ENCODE measurements at places on chromosomes 11 and 22.

- DNase-seq: no peak
Observed at GRCh38 chr11:30348035-30348434, 25.1 kb downstream of the ARL14EP start.

- DNase-seq: peak; percentile 62
Observed at GRCh38 chr11:74011360-74012073, 2.6 kb upstream of the UCP3 start.

GRCh38 chr11:60204922-60205321 is 22.0 kb upstream of the MS4A6A start:
- DNase-seq: no peak

DNA sequence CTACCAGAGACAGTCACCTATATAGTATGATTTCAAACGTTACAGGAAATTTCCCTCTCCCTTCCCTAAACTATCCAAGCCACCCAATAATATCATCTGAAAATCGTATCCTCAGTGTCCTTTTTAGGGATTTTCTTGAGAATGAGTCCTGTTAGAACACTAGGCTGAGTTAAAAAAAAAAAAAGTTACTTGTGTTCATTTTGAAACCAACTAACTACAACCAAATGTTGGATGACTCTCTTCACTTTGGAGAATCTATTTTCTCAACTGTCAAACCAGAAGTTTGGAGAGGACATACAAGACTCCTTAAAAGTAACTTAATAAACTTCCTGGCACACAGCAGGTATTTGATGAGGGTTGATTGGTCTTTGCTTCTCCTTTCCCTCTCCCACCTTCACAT is 183.2 kb upstream of the SESN3 start:
- no peak for DNase-seq

- no peak for DNase-seq
Observed at GRCh38 chr11:118473537-118473936, 37.2 kb downstream of the KMT2A start.

GRCh38 chr11:128961645-128962044 is 19.0 kb upstream of the TP53AIP1 start:
- no peak for DNase-seq

GRCh38 chr22:28855355-28856094 is 27.8 kb upstream of the ZNRF3 start:
- DNase-seq: peak; percentile 62

DNA sequence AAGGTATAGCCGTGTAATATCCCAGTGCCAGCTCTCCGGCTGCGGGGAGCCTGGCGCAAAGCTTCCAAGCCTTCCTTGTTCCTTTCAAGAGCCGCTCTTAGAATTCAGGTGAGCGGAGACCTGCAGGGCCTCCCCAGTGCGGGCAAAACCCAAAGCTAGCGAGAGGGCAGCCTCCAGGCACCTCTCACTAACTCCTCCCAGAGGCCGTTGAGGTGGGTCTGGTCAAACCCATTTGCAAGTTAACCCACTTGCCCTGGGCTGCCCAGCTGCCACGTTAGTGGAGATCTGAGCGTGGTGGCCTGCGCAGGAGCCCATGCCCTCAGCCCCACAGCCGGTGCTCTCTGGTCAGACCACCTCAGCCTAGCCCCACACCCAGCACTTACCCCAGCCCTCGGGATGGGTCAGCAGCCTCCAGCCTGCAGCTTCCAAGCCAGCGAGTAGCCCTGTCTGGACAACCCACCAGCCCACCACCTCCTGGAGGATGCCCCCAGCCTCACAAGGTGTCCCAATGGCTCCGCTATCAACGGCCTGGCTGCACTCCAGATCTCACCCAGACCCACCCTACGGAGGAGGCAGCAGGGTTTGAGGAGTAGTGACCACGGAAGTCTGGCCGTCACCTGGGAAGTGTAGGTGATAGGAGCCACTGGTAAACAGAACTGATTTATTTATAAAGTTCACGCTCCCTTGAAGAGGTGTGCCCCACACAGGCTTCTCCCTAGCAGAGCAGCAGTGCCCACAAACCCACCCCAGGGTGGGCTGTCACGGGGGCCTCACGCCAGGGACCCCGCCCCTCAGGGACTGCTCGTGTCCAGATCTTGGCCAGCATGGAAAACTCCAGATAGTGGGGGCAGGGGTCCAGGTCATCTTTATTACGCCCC is 2.3 kb downstream of the ASCL2 start:
- no peak for DNase-seq

- DNase-seq: no peak
Observed at GRCh38 chr11:121636081-121636799, 183.5 kb upstream of the SORL1-AS1 start.

DNA sequence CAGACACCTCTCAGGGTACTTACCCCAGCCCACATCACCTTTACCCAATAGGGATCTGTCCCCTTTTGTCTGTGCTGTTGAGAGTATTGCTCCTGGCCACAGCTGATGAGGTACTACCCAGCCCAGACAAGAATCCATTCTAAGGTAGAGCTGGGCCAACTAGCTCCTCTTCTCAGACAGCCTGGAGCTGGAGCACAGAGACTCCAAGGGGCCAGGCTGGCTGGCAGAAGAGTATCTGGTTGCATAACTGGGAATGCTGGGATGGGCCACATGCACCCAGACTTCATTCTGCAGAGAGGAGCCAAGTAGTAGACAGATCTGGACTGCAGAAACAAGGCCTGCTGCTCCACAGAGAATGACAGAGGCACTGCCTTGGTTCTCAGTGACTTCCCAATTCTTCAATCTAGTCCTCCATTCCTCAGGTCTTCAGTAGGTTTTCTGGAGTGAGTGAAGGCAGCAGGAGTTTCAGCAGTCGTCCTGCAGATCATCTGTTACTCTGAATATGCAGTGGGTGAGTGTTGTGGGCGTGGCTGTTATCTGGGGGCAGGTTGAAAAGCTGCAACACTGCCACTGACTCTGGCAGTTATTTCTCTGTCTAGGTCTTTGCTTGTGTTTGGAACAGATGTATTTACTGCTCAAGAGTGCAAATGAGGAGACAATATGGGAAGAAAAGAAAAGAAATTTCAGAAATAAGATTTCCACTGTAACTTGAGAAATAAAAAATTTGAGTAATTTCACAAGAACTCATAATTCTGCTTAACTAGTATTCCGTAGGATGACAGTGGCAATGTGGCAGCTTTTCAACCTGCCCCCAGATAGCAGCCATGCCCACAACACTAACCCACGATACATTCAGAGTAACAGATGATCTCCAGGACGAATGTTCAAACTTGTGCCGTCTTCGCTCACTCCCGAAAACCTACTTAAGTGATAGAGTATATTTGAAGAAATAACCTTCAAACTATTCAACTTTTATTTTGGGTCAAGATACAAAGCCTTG is 34.9 kb downstream of the MAPK1 start:
- DNase-seq: no peak

GRCh38 chr22:50695421-50696250 is 23.0 kb downstream of the SHANK3 start:
- no peak for DNase-seq

DNA sequence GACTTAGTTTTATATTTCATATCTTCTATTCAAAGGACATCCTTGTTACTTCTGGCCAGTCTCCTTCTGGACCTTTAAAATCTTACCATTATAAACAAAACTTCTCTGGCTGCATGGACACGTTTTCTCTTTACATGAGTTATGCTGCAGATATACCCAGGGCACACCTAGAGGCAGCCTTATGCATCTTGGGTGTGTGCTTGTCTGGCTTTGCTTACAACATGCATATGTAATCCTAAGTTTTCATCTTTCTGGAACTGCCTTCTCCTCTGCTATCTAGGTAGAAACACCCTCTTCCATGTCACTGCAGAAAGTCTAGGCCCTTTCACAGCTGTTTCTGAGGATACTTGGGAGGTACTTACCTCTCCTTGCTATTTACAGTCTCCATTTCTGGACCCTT is 185.8 kb upstream of the RAG2 start:
- DNase-seq: no peak

GRCh38 chr11:116312570-116313391 is 460.0 kb downstream of the BUD13 start:
- DNase-seq: no peak

DNA sequence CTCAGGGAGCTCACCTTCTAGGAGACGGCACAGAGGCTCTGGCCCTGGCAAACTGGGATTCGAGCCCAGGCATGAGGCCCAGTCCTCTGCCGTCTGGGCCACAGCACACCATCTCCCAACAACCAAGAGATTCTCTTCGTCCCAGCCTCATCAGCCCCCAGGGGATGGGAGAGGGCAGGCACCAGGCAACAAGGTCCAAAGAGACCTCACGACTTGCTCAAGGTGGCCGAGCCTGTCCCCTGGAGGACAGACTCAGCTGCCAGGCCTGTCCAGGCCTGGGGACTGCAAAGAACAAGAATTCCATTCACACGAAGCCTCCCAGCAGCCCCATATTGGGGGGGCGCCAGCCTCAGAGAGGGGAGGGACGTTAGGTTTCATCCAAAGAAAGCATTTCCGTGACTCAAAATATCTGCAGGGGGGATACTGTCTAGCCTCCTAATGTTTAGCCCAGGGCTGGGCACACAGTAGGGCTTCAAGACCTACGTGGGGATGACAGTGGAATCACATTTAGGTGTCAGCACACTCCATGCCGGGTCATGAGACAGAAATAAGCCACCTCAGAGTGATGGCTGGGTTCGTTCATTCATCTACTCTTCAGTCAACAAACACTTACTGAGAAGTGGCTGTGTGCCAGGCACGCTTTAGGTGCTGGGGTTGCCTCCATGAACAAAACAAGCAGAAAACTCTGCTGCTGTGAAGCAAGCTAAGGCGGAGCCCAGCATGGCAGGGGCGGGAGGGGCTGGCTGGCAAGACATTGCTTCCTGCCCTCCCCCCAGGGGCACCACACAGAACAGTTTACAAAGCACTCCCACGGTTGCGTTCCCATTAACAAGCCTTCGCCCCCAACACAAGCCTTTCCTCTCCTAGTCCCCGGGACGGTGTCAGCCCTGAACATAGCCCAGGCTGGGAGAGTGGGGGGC is 1.2 kb downstream of the CARNS1 start:
- DNase-seq: peak; percentile 67

GRCh38 chr22:40472051-40472450 is 101.7 kb downstream of the SGSM3 start:
- DNase-seq: no peak

GRCh38 chr11:125275905-125276618 is 111.5 kb downstream of the PKNOX2 start:
- no peak for DNase-seq

GRCh38 chr11:5200582-5200981 is at the start of gene OR51V1:
TSS of gene OR51V1 (minus strand) at chr11:5200682. CDS start at chr11:5200682, 0 bp downstream.
- no peak for DNase-seq

- no peak for DNase-seq
Observed at GRCh38 chr11:72754149-72754543, 1.9 kb upstream of the ARAP1 start.

DNA sequence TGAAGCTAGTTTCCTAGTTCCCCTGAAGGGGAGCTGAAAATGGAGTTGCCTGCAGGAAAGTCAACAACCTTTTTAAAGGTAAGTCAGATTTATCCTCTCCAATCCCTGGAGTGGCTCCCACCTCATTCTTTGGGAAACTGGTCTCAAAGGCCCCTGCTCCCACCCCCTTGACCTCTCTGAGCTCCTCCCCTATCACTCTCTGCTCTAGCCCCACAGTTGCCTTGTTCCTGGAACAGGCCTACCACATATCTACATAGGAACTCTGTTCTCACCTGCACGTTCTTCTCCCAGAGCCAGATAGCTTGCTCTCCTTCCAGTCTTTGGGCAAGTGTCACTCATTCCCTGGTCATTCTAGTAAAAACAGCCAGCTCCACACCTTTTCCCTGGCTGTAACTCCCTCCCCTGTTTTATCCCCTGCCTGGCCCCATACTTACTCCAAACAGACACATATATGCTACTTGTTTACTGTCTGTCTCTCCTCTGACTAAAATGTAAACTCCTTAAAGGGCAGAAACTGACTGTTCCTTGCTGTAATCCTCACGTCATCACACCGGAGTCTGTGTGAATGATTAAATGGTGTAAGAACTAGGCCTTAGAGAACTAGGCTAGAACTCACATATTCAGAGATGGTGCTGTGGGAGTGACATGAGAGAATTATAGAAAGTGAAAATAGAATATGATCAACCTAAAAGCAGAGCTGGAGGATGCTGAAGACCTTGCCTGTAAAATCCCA is 53.3 kb downstream of the TCF20 start:
- DNase-seq: peak; percentile 24

DNA sequence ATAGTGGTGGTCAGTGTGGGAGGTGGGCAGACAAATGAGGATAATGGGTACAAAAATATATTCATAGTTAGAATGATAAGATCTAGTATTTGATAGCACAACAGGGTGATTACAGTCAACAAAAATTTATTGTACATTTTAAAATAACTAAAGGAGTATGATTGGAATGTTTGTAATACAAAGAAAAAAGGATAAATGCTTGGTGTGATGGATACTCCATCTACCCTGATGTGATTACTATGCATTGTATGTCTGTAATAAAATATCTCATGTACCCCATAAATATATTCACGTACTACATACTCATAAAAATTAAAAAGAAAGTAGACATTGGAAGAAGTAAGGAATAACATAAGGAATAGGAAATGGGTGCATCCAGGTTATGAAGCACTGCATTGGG is 15.4 kb downstream of the RRP8 start:
- DNase-seq: no peak

GRCh38 chr11:107196732-107197131 is 178.5 kb upstream of the GUCY1A2 start:
- no peak for DNase-seq

GRCh38 chr22:27719535-27720227 is 81.9 kb downstream of the MN1 start:
- no peak for DNase-seq

GRCh38 chr11:74730571-74731260 is 510 bp downstream of the CHRDL2 start:
- DNase-seq: no peak

DNA sequence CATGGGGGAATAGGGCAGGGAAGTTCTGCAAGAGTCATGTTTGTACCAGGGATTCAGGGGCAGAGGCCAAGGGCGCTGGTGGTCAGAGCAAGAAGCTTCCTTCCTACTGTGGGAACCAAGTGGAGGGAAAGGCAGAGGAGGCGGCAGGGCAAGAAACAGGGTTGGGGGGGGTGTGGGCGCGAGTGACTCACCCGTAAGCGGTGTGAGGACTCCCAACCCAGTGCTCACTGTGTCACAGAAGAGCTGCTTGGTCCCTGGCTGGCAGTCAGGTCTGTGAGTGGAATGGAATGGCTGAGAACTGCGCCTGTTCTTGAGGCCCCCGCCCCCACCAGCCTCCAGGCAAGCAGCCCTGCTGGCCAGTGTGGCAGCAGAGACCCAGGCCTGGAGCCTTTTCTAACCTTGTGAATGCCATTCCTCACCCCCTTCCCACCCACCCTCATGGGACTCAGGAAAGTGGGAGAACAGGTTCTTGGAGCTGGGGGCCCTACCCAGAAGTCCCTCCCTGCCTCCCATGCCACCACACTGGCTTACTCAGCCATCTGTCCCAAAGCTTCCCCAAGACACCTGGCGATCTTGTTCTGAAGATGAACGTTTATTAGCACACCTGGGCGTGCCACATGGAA is 4.7 kb downstream of the LRRC10B start:
- DNase-seq: no peak

GRCh38 chr11:58912124-58912523 is 27.2 kb upstream of the GLYATL1 start:
- DNase-seq: no peak

- no peak for DNase-seq
Observed at GRCh38 chr22:19932367-19933206, 9.0 kb upstream of the COMT start.

All from stimulated activated CD4-positive, alpha-beta T cell treated with anti-CD3 and anti-CD28 coated beads, Interleukin-4, amount 100 ng/mL, for 24 hours (primary cell).